Osteoblast (primary cell): ENCODE measurements at places on chromosomes 4 and X. TPM values are rescaled to one million over a fixed set of nuclear protein-coding genes. Genes with fewer than 3 reads are reported as not detected.

DNA sequence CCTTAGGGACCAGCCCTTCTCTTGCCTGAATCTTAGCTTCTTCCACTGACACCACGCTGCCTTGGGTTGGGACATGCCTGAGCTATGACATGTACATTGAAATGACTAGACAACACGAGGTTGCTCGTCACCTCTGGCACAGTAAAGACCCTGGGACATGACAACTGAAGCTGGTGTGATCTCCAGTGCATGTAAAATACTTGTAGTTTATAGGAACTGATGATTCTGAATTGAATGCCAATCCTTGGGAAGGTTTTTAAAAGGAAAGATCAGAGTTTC, 100.7 kb upstream of the PGRMC2 start:
- DNase-seq, result peak; percentile 14

GRCh38 chr4:25043548-25043947, 12.8 kb upstream of the LGI2 start:
- DNase-seq, result peak; percentile 56

- no peak for DNase-seq
Measured at GRCh38 chr4:187617113-187617512, 378.5 kb upstream of the ZFP42 start.

PI4K2B gene
- total RNA-seq, result 20.3 TPM in 2 replicates

- peak; percentile 91 for DNase-seq
Measured at GRCh38 chr4:153541456-153542096, 75.4 kb downstream of the TMEM131L start.

DNA sequence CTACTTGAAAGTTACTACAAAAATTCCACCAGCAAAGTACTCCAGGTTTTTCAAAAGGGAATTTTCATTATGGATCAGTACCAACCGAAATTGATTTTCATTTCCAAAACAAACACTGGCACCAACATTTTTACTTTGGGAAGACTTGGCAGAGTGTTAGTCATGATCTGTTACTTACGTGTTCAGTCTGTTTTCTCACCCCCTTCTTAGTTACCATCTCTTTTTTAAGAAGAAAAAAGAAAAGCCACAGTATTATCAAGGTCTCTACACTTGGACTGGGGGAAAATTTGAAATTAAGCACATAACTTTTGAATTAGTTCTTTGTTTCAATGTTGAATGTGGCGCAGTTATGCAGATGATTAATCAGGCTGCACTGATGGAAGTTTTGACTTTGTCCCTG, 27.5 kb downstream of the RBBP7 start:
- no peak for DNase-seq

PRDM8 gene
- 3.6 and 5.0 TPM in 2 replicates for total RNA-seq
